ENCODE measurements at places on chromosomes 1 and 21.

DNA sequence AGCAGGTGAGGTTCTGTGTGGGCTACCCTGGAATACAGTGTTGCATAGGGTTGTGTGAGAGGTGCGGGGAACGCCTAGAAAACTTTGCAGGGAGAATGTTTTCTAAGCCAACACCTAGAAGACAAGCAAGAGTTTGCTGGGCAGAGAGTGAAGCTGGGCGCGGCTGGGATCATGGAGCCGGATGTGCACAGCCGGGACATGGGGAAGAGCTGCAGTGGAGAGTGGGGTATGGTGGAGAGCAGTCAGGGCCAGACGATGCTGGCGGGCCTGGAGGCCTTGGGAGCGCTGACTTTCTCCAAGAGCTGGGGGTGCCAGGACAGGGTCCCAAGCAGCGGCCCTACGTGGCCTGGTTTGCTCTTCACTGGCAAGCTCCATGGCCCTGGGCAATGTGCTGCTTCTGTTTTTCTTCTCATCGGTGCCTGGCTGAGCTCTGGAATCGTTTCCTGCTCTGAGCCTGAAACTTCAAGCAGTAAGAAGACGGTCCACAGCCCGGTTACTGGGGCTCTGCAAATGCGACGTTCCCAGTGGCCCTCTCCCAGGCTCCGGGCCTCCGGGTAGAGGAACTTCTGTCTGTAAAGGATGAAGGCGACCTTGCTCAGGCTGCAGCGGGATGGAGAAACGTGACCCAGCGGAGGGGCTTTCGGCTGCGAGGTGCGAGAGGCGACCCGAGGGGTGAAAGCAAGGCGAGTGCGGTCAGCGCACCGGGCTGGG is 51.9 kb upstream of the CD34 start:
- DNase-seq, result peak; percentile 21

DNA sequence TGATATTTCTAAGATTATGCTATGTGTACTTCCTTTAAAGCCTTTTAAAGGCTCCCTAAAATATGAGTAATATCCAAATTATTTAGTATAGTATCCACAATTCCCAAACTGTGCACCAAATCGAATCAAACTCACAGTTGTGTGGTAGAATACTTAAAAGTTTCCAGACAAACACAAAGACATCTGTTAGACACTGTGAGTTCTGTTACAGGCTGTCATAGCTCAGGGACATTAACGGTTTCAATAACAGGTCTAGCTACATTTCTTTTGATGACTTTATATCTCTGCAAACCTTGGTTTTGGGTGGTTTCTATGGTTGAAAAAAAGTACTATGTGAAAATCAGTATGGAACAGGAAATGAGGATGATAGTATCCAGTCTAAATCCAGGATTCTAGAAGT is 36.9 kb upstream of the NEK7 start:
- peak; percentile 70 for DNase-seq

GRCh38 chr1:204650911-204651570 is 34.5 kb downstream of the LRRN2 start:
- no peak for DNase-seq

GRCh38 chr1:1614204-1614953 is 921 bp upstream of the MIB2 start:
- DNase-seq, result peak; percentile 40

DNA sequence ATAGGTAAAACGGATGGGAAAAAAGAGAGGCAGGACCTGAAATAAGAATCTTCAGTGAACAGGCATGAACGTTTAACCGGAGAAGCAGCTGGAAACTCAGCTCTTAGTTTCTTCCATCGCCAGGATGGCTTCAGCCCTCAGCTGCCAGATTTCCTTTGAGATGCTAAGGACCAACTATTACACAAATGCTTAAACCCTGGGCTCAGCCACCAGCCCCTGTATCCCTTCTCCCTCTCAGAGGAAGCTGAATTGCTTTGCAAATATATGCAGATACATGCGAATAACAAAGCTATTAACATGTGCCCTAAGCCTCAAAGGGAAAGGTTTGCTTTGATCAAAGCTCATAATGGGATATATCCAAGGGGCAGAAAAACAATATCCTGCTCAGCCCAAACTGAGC is 515.1 kb downstream of the OMA1 start:
- no peak for DNase-seq

DNA sequence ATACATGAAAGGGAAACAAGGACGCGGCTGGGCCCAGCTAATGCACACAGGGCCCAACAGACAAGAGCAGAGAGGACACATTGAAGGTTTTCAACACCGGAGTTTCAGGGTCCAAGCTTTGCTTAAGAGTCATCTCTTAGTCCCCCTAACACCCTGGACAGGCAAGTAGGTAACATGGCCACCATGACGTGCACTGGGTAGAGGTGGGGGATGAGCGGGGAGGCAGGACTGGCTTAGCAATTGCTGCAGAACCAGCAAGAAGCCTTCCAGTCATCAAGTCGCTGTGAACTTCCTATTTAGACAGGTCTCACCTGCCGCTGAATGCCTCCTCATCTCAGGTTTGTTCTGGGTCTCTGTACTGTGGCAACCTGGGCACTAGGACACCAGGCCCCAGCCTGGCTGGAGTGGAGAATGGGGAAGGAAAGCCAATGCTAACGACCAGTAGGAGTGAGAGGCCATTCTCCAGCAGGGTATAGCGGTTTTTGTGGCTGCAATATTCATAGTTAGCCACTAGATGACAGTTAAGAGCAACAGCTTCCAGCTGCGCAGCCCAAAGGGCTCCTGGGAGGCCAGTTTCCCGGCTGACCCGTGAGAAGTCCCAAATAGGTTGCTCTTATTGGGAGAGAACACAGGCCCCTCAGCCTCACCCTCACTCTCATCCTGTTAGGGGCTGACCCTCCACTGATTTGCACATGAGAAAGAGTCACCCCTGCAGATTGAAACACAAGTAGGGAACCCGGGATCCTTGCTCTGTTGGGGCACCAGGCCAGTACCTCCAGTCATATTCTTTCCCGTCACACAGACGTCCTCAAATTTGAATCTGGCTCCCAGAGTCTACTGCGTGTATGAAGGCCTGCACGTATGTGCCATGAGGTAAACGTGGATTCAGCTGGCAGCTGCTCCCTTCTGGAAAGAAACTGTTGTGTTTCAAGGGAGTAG is 6.0 kb upstream of the PIGC start:
- DNase-seq, result peak; percentile 58

DNA sequence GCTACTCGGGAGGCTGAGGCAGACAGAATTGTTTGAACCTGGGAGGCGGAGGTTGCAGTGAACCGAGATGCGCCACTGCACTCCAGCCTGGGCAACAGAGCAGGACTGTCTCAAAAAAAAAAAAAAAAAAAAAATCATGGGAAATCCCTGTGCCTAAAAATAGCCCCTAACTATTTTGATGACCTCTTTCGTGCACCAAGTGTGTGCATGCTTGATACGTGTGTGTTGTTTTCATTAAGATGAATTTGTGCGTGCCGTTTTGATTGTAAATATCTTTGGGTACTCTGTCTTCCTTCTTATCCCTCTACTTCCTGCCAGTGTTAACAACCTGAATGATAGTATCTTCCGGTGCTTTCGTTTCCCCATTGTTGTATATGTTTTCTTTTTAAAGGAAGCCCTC is 9.8 kb downstream of the CACYBP start:
- DNase-seq, result no peak

Data from fibroblast of skin of scalp (primary cell).